ENCODE measurements at places on chromosomes 1 and 21.

GRCh38 chr1:66500301-66500700 lies 33.7 kb upstream of the SGIP1 start:
- DNase-seq = peak; percentile 77

DNA sequence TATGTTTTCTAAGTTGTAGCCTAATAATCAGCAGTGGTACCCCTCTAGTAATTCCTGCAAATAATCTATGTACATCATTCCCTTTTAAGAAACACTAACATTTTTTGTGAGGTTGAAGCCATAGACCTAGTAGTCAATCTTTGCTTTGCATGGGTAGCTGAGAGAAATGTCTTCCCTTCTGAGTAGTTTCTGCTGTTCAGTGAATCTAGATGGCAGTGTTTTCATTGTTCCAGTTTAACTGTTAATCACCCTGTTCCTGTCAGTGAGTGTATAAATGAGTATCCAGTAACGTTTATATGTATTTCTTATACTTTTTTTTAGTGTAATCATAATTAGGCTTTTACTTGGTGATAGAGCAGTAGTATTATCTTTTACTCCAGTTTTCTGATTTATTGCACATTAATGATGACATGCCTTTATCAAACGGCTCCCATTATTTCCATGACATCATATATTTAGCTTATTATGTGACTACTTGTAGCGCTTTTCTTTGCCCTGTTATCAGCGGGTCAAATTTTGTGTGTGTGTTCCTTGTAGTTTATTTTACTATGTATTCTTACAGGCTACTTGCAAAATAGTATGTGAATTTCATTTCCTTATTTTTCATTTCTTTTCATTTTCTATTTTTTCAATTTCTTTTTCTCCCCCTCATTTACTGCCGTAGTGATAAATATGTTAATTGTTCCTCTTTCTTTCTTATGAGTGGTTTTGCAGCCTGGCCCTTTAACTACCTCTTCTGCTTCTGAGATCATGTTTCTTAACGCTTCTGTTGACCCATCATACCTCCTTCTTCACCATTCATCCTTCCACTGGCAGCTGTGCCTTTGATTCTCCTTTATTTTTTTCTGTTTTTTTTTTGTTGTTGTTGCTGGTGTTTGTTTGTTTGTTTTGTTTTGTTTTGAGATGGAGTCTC lies 18.8 kb downstream of the CEP350 start:
- no peak for DNase-seq

GRCh38 chr1:53462193-53462592 lies 3.0 kb downstream of the DMRTB1 start:
- DNase-seq = no peak

- DNase-seq = no peak
Measured at GRCh38 chr1:231411036-231411531, 11.0 kb downstream of the EGLN1 start.

GRCh38 chr21:31042080-31042464 lies 3.8 kb upstream of the KRTAP19-8 start:
- DNase-seq = no peak

DNA sequence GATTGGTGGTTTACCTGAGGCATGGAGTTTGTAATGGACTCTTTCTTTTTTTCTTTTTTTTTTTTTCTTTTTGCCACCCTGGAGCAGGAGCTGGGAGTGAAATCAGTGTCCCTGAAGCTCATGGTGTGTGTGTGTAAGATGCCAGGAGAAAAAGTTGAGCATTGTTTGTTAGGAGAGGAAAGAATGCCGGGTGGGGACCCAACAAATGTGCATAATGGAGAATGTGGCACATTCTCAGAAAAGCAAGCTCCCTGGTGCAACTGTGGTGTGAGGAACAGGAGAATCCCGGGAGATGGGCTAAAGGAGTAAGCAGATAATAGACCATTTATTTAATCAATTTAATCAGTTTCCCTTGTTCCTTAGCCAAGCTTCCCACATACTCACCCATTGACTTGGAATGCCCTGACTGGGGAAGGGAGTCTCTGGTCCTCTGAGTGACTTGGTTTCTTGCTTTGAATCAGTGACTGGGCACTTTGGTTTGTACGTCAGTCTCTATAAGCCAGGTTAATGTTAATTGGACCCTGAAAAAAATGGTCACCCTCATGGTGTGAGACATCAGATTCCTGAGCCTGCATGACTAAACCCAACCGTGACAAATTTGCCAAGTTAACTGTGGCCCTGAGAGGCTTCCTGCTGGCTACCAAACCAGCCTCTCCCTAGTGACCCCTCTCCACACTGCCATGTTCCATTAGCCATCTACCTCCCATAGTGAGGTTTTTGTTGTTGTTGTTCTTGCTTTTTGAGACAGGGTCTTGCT lies 43.9 kb upstream of the ITPKB start:
- DNase-seq = no peak

DNA sequence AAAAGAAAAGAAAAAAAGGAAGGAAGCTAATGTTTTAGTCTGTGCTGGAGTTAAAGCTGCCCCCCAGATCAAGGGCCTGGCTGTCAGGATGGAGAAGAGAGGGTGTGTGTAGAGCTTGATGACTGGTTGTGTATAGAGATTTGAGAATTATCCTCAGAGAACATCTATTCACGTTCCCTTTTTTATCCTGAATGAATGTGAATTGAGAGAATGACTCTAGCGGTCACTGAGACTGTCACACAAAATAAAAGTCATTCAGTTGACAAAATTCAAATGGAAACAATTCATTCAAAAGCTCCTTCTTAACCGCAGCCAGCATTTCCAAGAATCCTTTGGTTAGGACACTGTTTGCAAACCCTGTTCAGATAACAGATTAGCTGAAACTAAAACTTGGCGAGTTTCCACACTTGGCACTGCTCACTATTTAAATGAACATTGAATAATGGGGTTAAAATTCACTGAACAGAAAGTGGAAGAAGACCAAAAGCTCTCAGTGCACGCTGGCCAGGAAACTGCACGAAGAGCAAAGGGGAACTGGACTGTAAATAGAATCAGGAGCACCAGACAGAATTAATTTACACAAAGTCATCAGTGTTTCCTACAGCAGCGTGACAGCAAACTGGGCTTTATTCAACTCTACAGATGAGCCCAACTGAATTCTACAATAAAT lies 13.6 kb upstream of the FAM89A start:
- peak; percentile 89 for DNase-seq

DNA sequence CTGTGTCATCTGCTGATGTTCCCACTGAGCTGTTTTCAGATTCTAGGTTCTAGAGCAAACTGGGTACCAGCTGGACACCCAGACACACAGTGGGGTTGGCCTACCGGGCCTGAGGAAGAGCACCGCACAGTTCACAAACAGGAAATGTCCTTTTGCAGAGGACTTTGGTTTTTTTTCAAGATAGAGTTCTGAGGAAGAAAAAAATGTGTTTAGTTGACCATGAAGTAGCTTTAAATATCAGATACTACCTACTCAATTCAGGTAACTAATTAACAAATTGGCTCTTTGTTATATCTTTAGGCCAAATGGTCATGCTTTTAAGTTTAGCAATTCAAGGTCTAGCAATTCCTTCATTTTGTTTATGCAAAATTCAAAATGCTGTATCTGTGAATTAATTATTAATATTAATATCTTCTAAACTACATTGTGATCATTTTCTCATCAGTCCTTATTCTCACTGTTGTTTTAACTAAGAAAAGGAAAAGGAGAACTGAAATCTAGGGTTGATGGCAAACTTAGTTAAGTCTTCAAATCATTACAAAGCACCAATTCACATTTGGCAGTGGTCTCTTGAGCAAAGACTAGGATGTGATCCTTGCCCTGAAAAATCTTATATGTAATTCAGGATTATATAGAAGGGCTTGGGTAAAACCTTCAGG lies 17.2 kb upstream of the NCF2 start:
- no peak for DNase-seq

DNA sequence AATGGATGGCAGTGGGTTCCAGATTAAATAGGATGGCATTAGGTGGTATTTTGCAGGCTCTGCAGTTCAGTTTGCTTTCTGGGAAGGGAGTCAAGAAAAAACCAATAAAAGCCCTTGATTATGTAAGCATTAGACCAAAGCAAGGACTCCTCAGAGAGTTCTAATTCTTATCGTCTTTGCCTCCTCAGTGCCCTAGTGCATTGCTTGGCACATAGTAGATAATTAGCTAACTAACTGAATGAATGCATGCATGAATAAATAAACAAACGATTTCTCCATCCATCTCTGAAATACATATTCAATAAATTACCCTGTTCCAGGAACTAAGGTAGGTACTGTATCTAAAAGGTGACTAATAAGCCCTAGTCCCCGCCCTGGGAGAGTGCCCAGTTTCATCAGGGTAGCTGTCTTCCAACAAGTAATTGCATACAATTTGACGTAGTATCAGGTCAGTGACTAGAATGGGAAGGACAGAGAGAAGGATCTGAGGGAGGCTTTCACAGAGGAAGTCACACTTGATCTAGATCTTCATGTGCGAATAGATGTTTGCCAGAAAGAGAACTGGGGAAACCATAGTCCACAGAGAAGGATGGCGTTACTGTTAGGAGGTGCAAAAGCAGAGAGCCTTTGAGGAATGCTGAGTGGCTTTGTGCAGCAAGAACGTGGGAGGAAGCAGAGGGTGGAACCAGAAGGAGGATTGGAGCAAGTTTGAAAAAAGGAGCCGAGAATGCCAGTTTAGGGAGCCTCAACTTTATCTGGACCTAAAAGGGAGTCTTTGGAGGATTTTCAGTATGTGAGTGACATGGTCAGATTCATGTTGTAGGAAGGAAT lies 111.4 kb downstream of the TBX19 start:
- DNase-seq = no peak

GRCh38 chr1:218439541-218440295 lies 94.6 kb downstream of the TGFB2 start:
- no peak for DNase-seq

DNA sequence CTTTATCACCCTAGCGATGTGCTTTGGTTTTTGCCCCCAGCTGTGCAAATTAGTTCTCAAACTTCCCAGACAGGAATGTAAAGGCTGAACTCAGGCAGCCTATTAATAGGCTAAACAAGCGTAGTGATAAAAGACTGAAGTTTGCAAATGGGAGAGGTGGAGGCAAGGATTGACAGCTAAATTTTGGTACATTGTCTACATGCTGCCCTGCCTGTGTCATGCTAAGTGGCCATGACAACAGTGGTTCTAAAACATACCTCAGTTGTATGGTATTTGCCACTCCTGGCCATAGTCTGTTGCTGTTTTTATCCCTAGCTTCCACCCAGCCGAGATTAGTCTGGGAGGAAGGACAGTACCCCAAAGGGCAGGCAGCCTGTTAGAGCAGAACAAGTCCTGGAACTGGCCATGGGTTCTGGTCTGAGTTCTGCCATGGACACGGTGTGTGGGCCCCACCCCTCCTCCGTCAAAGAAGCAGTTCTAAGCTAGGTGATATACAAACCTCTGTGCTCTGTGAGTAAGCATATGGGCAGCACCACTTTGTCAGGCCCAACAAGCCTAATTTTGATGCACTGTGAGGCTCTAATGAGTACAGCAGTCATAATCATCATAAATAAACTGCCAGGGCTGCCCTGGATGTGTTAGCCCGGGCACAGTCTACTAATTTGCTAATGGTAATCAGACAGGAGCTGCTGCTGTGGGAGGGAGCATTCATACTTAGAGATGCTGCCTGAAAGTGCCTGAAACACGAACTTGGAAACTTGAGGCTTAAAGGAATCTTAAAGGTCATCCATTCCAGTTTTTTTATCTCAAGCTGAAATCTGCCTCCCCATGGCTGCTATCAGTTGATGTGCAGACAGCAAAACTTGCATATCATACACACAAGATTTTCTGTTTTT lies 177.1 kb downstream of the HHAT start:
- DNase-seq = no peak

- DNase-seq = no peak
Measured at GRCh38 chr1:242089911-242090310, 91.0 kb upstream of the MAP1LC3C start.

GRCh38 chr1:184534690-184535089 lies 147.9 kb downstream of the C1orf21 start:
- no peak for DNase-seq

DNA sequence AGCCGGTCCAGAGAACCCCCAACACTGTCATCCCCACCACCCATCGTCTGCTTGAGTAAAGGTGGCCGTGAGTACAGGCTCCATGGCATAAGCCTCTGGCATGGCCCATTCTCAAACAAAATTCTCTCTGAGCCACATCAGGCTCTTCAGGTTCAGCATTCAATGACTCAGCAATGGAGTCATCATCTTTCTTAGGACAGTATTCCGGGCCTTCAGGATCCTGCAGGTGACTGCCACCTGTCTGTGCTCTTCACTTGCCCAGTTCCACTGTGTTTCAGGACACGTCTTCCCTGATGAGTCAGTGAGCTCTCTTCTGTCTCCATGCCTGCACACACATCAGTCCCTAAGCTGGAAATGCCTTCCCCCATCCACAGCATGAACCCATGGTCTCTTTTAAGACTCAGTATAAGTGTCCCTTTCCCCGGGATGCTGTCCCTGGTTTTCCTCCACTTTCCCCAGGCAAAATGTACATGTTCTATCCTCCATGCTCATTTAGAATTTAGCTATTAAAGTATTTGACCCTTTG lies 81.1 kb upstream of the FGGY start:
- no peak for DNase-seq

GRCh38 chr1:83058327-83058726 lies 940.6 kb downstream of the TTLL7 start:
- DNase-seq = no peak

- DNase-seq = no peak
Measured at GRCh38 chr1:150441121-150441520, 46.1 kb upstream of the TARS2 start.

- no peak for DNase-seq
Measured at GRCh38 chr1:45769261-45769932, 18.9 kb upstream of the IPP start.

GRCh38 chr21:28283641-28284490 lies 708.8 kb downstream of the LTN1 start:
- no peak for DNase-seq

DNA sequence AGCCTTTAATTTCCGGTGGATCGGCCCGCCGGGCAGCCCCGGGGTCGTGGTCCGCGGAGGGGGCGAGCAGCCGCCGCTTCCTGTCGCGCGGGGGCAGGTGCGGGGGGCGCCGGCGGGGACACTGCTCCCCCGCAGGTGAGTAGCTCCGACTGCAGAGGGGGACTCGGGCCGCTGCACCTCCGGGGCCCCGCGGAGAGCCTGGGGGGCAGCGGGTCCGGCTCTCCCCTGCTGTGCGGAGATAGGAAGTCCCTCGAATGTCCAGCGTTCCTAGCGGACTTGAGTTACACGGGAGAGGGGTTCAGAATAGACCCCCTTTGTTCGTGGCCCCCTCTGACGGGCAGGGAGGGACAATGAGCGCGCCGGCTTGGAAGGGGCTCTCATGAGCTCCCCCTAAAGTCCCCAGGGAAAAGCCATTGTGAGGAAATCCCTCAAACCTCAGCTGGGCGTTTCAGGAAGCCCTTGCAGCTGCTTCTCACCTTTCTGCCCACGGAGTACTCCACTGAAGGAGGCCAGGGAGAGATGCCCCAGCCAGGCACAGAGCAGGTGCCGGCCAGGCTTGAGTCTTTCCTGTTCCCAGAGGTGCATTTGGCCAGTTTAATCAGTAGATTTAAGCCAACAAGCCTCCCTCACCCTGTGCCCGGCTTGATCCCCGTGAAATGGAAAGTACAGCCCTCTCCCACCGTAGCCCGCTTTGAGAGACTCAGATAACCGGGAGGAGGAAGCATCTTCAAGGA lies 925 bp downstream of the PDE9A start:
- DNase-seq = no peak
